ENCODE measurements at places on chromosomes 5 and 9.

GRCh38 chr5:68849906-68850305, 243.9 kb upstream of the SLC30A5 start:
- no peak for DNase-seq

- DNase-seq, result no peak
These were observed 149.2 kb downstream of the LRRC70 start for GRCh38 chr5:62727861-62728260.

GRCh38 chr5:71744009-71744790, 25.1 kb downstream of the CARTPT start:
- DNase-seq, result no peak

DNA sequence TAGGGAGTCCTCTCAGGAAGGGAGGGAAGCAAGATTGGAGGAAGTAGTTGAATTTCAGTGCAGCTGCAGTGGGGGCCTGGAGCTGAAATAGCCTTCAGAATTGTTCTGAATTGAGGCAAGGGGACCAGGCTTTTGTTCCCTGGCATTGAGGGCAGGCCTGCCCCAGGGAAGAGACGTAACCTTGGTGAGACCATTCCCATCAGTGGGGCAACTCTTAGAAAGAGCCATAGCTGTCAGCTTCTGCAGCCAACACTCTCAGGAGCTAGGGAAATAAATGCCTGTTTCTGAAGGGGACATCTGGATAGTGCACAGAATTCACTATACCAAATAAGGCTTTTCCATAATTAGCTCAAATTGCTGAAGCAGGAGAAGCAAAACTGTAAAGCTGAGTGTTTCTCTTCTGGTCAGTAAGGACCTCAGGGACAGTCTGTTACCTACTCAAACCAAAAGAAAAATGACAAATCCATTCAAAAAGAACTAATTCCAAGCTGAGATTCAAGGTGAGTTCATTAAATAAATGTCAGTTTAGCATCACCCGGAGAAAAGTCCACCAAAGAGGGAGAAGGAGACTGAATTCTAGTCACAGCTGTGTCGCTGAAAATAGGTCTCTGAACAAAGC, 44.0 kb downstream of the LYRM7 start:
- no peak for DNase-seq

DNA sequence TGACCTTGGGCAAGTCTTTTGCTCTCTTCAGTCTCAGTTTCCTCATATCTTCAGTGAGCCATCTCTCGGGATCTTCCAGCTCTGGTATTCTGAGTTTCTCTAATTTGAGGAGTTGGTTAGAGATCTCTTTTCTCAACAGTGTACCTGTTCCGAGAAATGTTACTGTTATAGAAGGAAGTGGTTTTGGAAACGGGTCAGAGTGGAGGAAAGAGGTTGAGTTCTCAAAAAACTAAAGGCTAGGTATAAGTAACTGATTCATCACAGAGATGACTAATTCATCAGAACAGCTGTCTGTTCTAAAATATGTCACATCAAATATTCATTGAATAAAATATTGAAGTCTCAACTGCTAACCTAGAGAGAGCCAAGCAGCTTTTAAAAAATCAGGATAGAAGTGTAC, 106.6 kb downstream of the PALM2AKAP2 start:
- no peak for DNase-seq

- no peak for DNase-seq
These were observed 370.8 kb downstream of the TMEM38B start for GRCh38 chr9:106065136-106065535.

GRCh38 chr9:73202980-73203379, 51.3 kb downstream of the ANXA1 start:
- DNase-seq, result no peak

DNA sequence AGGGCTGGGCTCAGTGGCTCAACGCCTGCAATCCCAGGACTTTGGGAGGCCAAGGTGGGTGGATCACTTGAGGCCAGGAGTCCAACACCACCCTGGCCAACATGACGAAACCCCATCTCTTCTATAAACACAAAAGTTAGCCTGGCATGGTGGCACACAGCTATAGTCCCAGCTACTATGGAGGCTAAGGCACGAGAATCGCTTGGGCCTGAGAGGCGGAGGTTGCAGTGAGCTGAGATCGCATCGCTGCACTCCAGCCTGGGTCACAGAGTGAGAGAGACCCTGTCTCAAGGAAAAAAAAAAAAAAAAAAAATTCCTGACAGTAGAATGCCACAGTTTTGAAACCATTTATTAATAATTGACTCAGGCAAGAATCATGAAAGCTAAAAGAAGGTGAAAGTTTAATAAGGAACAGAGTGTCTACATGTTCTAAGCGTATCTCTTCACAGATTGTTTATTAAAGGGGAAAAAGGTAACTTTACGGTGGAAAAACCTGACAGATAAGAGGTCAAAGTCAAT, 5.7 kb upstream of the PTGR1 start:
- DNase-seq, result no peak

DNA sequence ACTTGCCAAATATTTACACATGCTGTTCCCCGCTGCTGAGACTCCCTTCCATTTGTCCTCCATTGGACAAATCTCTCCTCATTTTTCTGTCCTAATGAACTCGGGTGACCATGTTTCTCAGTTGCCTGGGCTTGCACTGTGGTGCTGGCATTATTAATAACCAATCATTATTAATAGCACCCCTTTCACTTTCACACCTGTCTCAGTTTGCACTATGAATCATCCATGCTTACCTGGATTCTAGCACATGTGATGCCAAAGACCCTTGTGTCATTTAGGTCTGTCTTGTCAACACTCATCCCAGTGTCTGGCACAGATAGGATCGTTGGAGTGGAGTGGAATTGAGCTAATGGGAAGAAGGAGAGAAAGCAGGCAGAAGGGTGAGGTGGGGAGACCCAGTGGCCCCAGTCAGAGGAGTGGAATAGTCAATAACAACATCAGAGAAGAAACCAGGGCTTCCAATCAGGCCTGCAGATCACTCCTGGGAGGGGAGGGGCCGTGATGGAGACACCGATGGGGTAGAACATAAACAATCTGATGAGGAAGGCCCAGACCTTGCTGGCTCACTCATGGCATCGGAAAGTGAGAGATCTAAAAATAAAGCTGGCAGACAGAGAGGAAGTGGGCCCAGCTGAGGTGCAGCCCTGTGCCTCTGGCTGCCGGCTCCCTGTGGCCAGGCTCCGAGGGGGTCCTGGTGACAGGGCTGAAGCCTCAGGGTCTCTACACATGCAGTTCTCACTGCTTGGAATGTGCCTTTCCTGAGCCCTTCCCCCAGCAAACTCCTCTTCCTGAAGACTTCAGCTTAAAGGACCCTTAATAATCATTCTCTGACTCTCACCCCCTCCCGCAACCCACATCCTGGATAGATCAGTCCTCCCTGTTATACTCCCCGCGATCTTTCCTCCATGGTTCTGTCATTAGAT, 33.5 kb upstream of the CRB2 start:
- DNase-seq, result no peak

DNA sequence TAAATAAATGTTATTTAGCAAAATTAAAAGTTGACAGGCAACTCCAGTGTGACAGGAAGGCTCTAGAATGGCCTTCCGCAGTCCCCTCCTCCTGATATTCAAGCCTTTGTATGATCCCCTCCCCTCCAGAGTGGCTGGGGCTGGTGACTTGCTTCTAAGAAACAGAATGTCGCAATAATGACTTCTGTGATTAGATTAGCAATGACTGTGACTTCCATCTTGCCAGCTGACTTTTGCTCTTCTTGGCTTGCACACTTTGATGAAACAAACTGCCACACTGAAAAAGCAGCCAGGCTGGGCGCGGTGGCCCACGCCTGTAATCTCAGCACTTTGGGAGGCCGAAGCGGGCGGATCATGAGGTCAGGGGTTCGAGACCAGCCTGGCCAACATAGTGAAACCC, 106.5 kb upstream of the LARP1 start:
- no peak for DNase-seq

GRCh38 chr9:18442629-18443491, 31.1 kb upstream of the ADAMTSL1 start:
- DNase-seq, result peak; percentile 71

GRCh38 chr5:8462565-8462964, 593.6 kb downstream of the MTRR start:
- no peak for DNase-seq

DNA sequence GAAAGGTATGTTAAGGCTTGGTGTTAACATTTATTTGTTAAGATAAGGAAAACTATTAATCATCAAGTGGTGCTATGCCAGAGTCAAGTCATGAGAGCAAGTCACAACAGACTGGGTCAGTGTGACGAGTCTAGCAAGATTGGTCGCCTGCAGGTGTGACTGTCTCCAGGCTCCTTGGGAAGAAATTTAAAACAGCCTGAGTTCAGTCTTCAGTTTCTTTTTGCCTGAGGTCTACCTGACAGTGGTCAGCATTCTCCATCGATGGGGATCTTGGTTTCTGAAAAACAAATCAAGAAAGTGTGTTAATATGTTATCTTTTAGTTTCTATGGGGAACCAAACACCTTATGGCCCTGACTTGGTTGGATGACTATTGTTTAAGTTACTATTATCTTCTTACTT, 56.3 kb downstream of the CETN3 start:
- DNase-seq, result no peak
